ENCODE measurements at places on chromosomes 4 and X.

- DNase-seq = no peak
Observed at GRCh38 chrX:119230850-119231249, 5.2 kb upstream of the PGRMC1 start.

DNA sequence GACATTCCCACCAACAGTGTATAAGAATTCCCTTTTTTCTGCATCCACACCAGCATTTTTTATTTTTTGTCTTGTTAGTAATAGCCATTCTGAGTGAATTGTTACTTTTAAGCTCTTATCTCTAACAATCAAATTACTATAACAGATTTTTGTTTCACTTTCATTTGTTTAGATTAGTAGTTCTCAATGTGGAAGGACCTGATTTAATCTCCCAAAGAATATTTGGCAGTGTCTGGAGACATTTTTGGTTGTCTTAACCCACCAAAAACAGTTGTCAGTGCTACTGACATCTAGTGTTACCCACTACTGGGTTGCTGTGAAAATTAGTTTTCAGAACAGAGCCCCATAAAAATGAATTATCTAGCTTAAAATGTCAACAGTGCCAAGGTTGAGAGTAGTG is 37.9 kb downstream of the RUFY3 start:
- no peak for DNase-seq

DNA sequence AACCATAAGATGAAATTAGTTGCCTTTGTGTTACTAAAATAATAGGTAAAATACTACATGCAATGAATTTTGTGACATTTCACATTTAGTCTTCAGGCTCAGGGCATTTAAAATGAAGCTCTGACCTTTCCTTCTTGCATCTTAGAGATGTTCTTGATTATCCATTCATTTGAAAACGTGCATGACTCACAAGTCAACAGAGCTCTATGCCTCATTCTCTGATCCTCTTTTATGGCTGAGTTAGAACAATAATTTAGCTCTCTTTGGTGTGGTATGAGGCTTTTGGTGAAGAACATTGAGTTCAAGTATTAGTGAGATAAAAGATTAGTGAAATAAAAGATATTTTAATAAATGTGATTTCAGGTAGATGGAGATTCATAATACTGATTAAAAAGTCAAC is 66.5 kb downstream of the TIGD2 start:
- no peak for DNase-seq

DNA sequence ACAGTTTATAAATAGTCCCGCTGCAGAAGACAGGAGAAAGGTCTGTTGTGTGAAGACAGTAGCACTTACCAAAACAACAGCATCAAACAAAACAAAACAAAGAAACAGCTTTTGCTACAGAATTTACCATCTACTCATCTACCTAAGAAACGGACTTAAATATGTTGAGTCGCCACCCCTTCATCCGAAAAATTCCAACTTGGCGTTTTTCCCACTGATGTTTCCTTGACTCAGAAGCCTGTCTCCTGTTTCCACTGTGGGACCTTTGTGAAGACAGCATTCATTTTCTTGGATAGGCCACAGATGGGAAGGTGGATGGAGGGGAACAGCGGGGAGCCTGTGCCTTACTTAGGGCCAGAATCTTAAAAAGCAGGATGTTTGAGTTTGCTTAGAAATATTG is 1.3 kb upstream of the ITM2A start:
- no peak for DNase-seq

GRCh38 chr4:168537086-168537485 is 40.2 kb downstream of the PALLD start:
- DNase-seq = no peak

DNA sequence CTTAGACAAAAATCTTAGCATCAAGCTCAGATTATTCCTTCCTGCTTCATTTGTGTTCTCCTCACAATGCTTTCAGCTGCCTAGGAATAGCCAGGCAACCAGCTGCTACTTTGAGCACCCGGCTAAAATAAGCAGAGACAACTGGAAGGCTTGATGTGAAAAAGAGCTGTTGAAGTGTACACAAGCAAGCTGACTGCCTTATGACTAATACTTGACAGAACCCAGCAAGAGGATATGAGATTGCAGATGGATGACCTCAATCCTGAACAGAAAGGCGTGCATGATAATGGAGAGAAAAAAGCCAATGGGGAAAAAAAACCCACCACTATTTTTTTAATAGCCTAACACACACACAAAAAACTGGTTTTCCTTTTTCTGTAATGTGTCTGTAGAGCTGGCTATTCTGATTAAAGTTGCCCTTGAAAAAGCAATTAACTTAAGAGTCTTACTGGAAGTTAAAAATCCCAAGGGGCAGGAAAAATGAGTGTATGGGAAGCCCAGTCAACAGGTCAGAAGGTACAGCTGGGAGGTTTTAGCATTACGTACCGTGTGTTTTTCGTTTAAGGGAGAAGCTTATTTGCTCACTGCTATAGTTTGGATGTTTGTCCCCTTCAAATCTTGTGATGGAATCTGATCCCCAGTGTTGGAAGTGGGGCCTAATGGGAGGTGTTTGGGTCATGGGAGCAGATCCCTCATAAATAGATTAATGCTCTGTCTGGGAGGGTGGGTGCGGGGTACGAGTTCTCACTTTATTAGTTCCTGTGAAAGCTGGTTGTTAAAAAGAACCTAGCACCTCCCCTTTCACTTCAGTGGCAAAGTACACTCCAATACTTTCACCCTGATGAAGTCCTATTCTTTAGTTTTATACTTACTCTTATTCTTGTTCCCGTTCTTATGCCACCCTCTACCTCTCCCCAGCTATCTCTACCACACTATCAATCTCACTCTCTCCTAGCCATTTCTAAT is 37.1 kb upstream of the HERC6 start:
- no peak for DNase-seq

DNA sequence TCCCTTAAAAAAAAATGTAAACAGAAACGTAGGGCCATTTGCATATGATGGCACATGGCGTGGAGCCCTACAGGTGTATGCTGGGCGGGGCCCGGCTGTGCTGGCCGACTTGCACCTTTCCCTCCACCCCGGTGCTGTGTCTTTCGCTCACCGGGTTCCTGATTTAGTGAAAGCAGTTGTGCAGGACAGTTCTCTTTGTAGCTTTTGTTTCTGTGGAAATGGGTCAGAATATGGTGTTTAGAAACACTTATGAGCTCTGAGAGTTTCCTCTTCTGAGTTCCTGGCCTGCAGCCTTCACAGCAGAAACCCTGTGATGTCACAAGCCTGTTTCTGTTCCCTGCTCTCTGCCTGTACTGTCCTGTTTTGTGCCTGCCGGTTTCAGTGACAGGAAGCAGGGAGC is 22.5 kb upstream of the MSANTD1 start:
- no peak for DNase-seq

GRCh38 chr4:150343796-150344195 is 238.2 kb upstream of the MAB21L2 start:
- no peak for DNase-seq

DNA sequence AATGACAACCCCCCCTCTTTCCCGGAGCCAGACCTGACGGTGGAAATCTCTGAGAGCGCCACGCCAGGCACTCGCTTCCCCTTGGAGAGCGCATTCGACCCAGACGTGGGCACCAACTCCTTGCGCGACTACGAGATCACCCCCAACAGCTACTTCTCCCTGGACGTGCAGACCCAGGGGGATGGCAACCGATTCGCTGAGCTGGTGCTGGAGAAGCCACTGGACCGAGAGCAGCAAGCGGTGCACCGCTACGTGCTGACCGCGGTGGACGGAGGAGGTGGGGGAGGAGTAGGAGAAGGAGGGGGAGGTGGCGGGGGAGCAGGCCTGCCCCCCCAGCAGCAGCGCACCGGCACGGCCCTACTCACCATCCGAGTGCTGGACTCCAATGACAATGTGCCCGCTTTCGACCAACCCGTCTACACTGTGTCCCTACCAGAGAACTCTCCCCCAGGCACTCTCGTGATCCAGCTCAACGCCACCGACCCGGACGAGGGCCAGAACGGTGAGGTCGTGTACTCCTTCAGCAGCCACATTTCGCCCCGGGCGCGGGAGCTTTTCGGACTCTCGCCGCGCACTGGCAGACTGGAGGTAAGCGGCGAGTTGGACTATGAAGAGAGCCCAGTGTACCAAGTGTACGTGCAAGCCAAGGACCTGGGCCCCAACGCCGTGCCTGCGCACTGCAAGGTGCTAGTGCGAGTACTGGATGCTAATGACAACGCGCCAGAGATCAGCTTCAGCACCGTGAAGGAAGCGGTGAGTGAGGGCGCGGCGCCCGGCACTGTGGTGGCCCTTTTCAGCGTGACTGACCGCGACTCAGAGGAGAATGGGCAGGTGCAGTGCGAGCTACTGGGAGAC is 1.6 kb downstream of the PCDH10 start:
- no peak for DNase-seq

DNA sequence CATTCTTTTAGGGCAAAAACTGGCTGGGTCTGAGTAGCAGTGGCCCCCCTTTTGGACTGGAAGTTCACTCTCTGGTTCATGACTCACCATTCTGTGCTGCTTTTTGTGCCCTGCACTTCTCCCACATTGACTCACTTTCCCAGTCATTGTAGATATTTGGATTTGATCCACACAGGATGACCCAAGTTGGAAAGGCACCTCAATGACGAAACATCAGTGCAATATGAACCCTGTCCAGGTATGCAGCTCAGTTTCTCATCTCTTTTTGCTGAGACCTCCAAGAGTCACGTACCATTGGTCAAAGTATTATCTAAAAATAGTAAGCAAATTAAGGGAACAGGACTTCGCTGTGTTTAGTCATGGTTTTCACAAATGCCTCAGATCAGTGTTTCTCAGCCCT is 92.7 kb downstream of the CBLL2 start:
- no peak for DNase-seq

DNA sequence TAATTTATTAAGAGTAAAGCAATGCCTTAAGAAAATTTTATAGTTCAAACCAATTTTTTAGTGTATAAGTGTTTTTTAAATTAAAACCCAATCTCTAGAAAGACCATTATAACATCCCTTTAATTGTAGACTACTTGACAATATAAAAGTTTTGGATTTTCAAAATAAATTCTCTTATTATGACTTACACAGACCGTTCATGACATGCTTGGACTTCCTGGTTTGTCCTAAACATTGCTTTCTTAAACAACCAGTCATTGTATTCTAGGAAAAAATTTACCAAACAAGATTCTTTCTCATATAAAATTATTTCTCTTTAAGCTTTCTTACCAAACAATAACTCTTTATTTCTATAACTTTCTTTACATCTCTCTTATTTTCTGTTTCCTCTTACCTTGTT is 49.0 kb upstream of the CXorf51A start:
- DNase-seq = no peak

- no peak for DNase-seq
Observed at GRCh38 chr4:2409381-2409783, 9.1 kb downstream of the ZFYVE28 start.

DNA sequence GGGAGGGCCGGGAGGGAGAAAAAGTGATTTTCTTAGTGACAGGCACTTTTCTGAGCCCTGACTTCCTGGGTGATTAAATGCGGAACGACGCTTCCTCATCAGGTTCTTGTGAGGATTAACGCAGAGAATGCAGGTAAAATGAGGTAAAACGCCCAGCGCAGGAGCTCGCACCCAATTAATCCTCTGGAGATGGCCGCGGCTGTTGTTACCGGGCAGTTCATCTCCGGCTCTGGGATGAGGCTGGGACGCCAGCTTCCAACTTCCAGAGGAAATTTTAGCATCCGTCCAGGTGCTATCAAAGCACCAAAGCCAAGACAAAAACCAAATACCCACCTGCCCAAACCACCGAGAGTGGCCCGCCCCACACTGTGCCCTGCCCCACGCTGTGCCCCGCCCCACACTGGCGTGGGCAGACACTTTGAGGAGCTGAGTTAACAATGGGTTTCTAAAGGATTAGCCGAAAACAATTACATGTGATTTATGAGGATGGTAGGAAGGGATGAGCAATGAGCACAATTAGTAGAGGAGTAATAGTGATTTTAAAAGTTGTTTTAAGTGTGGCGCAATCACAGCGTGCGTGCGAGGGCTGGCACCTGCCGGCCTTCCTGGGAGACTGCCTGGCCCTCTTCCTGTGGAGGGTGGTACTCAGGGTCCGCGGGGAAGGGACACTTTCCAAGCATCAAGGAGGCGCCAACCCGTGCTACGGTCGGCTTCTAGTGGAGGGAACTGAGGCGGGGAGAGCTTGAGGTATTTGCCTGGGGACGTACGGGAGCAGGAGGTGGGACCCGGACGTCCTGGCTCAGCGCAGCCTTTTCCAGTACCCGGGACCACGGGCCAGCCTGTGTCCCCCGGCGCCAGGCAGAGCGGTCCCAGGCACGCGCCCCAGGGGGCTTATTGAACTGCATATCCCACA is 41.6 kb upstream of the ADRA2C start:
- DNase-seq = no peak

DNA sequence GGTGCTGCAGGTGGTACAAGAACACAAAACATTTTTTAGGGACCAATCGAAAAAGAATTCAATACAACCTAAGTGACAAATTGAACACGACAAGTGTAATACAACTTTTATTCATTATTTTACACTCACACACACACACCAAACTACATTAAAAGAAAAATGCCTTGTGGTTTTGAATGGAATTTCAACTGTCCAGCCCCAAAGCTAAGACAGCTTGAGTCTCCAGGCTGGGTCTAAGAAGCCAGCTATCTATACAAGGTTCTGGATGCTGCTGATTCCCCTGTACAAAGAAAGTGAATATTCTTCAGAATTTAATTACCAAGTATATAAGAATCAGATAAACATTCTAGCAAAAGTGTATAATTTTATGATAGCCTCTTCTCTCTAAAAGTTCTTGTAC is 118.2 kb downstream of the PPP3CA start:
- DNase-seq = no peak

- DNase-seq = peak; percentile 46
Observed at GRCh38 chrX:133685822-133686221, 270.5 kb upstream of the GPC4 start.

All from NCI-H1092 treated with DMSO at 0.1 percent for 48 hours (cell line).